ENCODE measurements at places on chromosomes 7 and 10. TPM values are rescaled to one million over a fixed set of nuclear protein-coding genes. Genes with fewer than 3 reads are reported as not detected.

MALRD1 gene
- total RNA-seq: 0.33 TPM

SPDYE5 gene
- total RNA-seq: 0.12 TPM

LRRN3 gene
- 4.1 TPM for total RNA-seq

MDH2 gene
- total RNA-seq: 42.7 TPM

LEP gene
- total RNA-seq: 0.12 TPM

HKDC1 gene
- 10.6 TPM for total RNA-seq

RBP3 gene
- total RNA-seq: not detected

PDZD7 gene
- total RNA-seq: 1.4 TPM

FFAR4 gene
- not detected for total RNA-seq

DNAJB12 gene
- 26.6 TPM for total RNA-seq

ELFN1 gene
- total RNA-seq: 1.2 TPM

HYAL4 gene
- total RNA-seq: not detected

RPP30 gene
- total RNA-seq: 48.9 TPM

OR6V1 gene
- not detected for total RNA-seq

FAM180A gene
- 24.9 TPM for total RNA-seq

FAM25G gene
- not detected for total RNA-seq

GNAT3 gene
- total RNA-seq: not detected

WEE2 gene
- not detected for total RNA-seq

TRPV5 gene
- not detected for total RNA-seq

GIMAP6 gene
- 0.25 TPM for total RNA-seq

ZP3 gene
- 0.55 TPM for total RNA-seq

C10orf53 gene
- under 0.01 TPM for total RNA-seq

ZNF777 gene
- 6.4 TPM for total RNA-seq

AEBP1 gene
- total RNA-seq: 165 TPM

SLC13A4 gene
- under 0.01 TPM for total RNA-seq

CFAP46 gene
- 0.87 TPM for total RNA-seq

TFEC gene
- total RNA-seq: 0.50 TPM

ARMC3 gene
- total RNA-seq: not detected

MOGAT3 gene
- total RNA-seq: not detected

CDCA7L gene
- 81.7 TPM for total RNA-seq

CHAT gene
- not detected for total RNA-seq

GDF2 gene
- not detected for total RNA-seq

TAS2R5 gene
- total RNA-seq: 1.00 TPM

NPTX2 gene
- 0.12 TPM for total RNA-seq

REPIN1 gene
- total RNA-seq: 55.6 TPM

KCNMA1 gene
- 169 TPM for total RNA-seq

HTR5A gene
- total RNA-seq: not detected

INTS1 gene
- 48.7 TPM for total RNA-seq

PAX2 gene
- not detected for total RNA-seq

PGAM2 gene
- total RNA-seq: 0.33 TPM

GPRIN2 gene
- total RNA-seq: not detected

CCL26 gene
- 1.7 TPM for total RNA-seq

GCK gene
- 0.62 TPM for total RNA-seq

BTBD16 gene
- not detected for total RNA-seq

CLCN1 gene
- not detected for total RNA-seq

ST8SIA6 gene
- total RNA-seq: not detected

ARHGAP22 gene
- total RNA-seq: 85.7 TPM

OR2F2 gene
- total RNA-seq: not detected

STEAP1 gene
- 32.6 TPM for total RNA-seq

PDK4 gene
- total RNA-seq: 0.12 TPM

DYDC2 gene
- not detected for total RNA-seq

CFAP43 gene
- 0.11 TPM for total RNA-seq

CD36 gene
- total RNA-seq: 2.6 TPM

Measured in uterine smooth muscle cell (primary cell).